A549 treated with ZK216348 at 1 μM for 4 hours (cell line): ENCODE measurements at places on chromosomes 11 and 22. TPM values are rescaled to one million over a fixed set of nuclear protein-coding genes. Genes with fewer than 3 reads are reported as not detected.

BAD gene
- total RNA-seq = 62.2 to 102 TPM (median 89.6 TPM) in 5 replicates

GAB4 gene
- total RNA-seq = not detected in 5 replicates

OR5A1 gene
- not detected in 5 replicates for total RNA-seq

TRIM6 gene
- total RNA-seq = 9.6 to 15.3 TPM (median 10.6 TPM) in 5 replicates

SEPTIN3 gene
- total RNA-seq = 0.83 to 1.5 TPM (median 1.3 TPM) in 5 replicates

PKNOX2 gene
- total RNA-seq = not detected in 5 replicates

NXPE2 gene
- not detected in 5 replicates for total RNA-seq
